Neural cell (in vitro differentiated cells): ENCODE measurements at places on chromosomes 5 and 9. TPM values are rescaled to one million over a fixed set of nuclear protein-coding genes. Genes with fewer than 3 reads are reported as not detected.

Gene FBXO10
- polyA plus RNA-seq, result 13.8 and 16.0 TPM in 2 replicates

Gene CNOT8
- polyA plus RNA-seq, result 146 and 153 TPM in 2 replicates

Gene TRPM3
- 1.3 and 2.0 TPM in 2 replicates for polyA plus RNA-seq

Gene GLRA1
- not detected in 2 replicates for polyA plus RNA-seq

Gene TEX48
- polyA plus RNA-seq, result not detected in 2 replicates

Gene DAPK1
- 45.0 and 57.3 TPM in 2 replicates for polyA plus RNA-seq

Gene RETREG1
- polyA plus RNA-seq, result 20.4 and 25.4 TPM in 2 replicates

Gene MAP1B
- 234 and 235 TPM in 2 replicates for polyA plus RNA-seq

Gene OTULINL
- polyA plus RNA-seq, result 6.2 and 7.2 TPM in 2 replicates

Gene SLC25A2
- polyA plus RNA-seq, result not detected in 2 replicates

Gene BARHL1
- not detected in 2 replicates for polyA plus RNA-seq

Gene ARL10
- 12.7 and 22.8 TPM in 2 replicates for polyA plus RNA-seq

Gene CXCL14
- 1.1 TPM in 1 of 2 replicates, not detected in the other for polyA plus RNA-seq

Gene IL31RA
- not detected in 2 replicates for polyA plus RNA-seq

Gene MARCHF11
- polyA plus RNA-seq, result 6.1 TPM in 2 replicates

Gene KLF9
- polyA plus RNA-seq, result 0.11 and 0.60 TPM in 2 replicates

Gene SPATA31A5
- not detected in 2 replicates for polyA plus RNA-seq

Gene EIF4EBP3
- 1.0 TPM in 1 of 2 replicates, not detected in the other for polyA plus RNA-seq

Gene ADAMTS16
- polyA plus RNA-seq, result 0.92 and 1.3 TPM in 2 replicates

Gene FGF1
- not detected in 2 replicates for polyA plus RNA-seq

Gene TGFBI
- 0.71 and 0.90 TPM in 2 replicates for polyA plus RNA-seq

Gene CERT1
- 20.3 and 24.3 TPM in 2 replicates for polyA plus RNA-seq

Gene TYRP1
- polyA plus RNA-seq, result not detected in 2 replicates

Gene PITX1
- 1.9 TPM in 1 of 2 replicates, not detected in the other for polyA plus RNA-seq

Gene LEAP2
- polyA plus RNA-seq, result 1.1 and 1.6 TPM in 2 replicates

Gene NEURL1B
- 12.7 and 15.7 TPM in 2 replicates for polyA plus RNA-seq

Gene WDR31
- 0.59 and 0.84 TPM in 2 replicates for polyA plus RNA-seq

Gene PALM2AKAP2
- polyA plus RNA-seq, result 0.41 and 1.3 TPM in 2 replicates

Gene DEPDC1B
- polyA plus RNA-seq, result 5.7 and 7.1 TPM in 2 replicates

Gene TMEFF1
- 273 and 295 TPM in 2 replicates for polyA plus RNA-seq

Gene DND1
- 4.2 and 4.4 TPM in 2 replicates for polyA plus RNA-seq

Gene SPINK6
- not detected in 2 replicates for polyA plus RNA-seq

Gene IFNA2
- not detected in 2 replicates for polyA plus RNA-seq

Gene SLC25A48
- polyA plus RNA-seq, result 1.0 TPM in 1 of 2 replicates, not detected in the other

Gene FIBCD1
- 1.6 and 2.7 TPM in 2 replicates for polyA plus RNA-seq

Gene CDKN2B
- polyA plus RNA-seq, result 0.15 TPM in 1 of 2 replicates, not detected in the other

Gene SOHLH1
- not detected in 2 replicates for polyA plus RNA-seq

Gene SPEF2
- polyA plus RNA-seq, result 11.5 and 18.5 TPM in 2 replicates

Gene EDIL3
- polyA plus RNA-seq, result 6.1 and 7.4 TPM in 2 replicates

Gene CDH12
- polyA plus RNA-seq, result 2.1 and 2.3 TPM in 2 replicates

Gene CBY3
- polyA plus RNA-seq, result 0.90 TPM in 1 of 2 replicates, not detected in the other

Gene DMRT3
- polyA plus RNA-seq, result not detected in 2 replicates

Gene KCNT1
- 0.67 and 0.74 TPM in 2 replicates for polyA plus RNA-seq

Gene CCDC192
- not detected in 2 replicates for polyA plus RNA-seq

Gene PCDHB10
- polyA plus RNA-seq, result 8.7 and 9.6 TPM in 2 replicates

Gene PCDHB2
- polyA plus RNA-seq, result 103 and 105 TPM in 2 replicates

Gene ENTREP1
- 1.9 and 2.0 TPM in 2 replicates for polyA plus RNA-seq

Gene PCDHA9
- polyA plus RNA-seq, result 0.56 and 0.88 TPM in 2 replicates

Gene HTR1A
- polyA plus RNA-seq, result not detected in 2 replicates

Gene SPOCK1
- polyA plus RNA-seq, result 30.9 and 33.6 TPM in 2 replicates
